ENCODE measurements at places on chromosomes 11 and 22. TPM values are rescaled to one million over a fixed set of nuclear protein-coding genes. Genes with fewer than 3 reads are reported as not detected.

The CDC45 gene
- total RNA-seq = 37.5 TPM

The RBMXL2 gene
- total RNA-seq = not detected

- H3K27me3 ChIP-seq = no peaks in the 10 kb centered on the region
- H3K27ac ChIP-seq = peak overlapping the region; percentile 90
- no peak overlapping the region for H3K4me3 ChIP-seq
- peak; percentile 57 for DNase-seq
- peaks cover 24% of the 10 kb centered on the region for H3K4me1 ChIP-seq
Measured at GRCh38 chr11:10900681-10901415, 43.0 kb upstream of the ZBED5 start.

DNA sequence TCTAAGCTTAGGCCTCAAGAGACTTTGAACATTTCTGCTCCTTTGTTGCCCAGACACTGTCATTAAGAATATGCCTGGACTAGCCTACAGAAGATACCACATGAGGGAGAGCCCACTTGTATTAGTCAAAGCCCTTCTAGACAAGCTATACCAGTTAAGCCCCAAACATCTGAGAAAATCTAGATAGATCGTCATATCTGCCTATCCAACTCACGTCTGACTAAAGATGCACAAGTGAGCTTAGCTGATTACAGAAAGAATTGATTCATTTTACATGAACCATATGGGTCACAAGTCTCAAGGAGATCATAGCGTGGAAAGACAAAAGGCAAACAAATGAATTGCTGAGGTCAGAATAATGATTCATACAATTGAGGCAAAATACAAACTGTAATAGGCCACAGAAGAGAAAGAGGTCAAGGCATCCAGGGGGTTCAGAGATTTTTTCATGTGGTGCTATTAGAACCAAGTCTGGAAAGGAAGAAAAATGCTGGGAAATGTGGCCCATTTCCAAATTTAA lies 1155.5 kb upstream of the TENM4 start:
- H3K27ac ChIP-seq = no peak overlapping the region
- H3K4me3 ChIP-seq = no peak overlapping the region
- H3K27me3 ChIP-seq = no peaks in the 10 kb centered on the region
- no peaks in the 10 kb centered on the region for H3K4me1 ChIP-seq

- H3K4me1 ChIP-seq = peaks cover 40% of the 10 kb centered on the region
- H3K27ac ChIP-seq = peak overlapping the region; percentile 64
- no peak for DNase-seq
Measured at GRCh38 chr22:19885841-19886592, 31.3 kb upstream of the GNB1L start.

GRCh38 chr22:33883961-33884808 lies 36.1 kb downstream of the LARGE1 start:
- H3K4me1 ChIP-seq = no peaks in the 10 kb centered on the region
- no peak overlapping the region for H3K4me3 ChIP-seq
- H3K27ac ChIP-seq = no peak overlapping the region
- DNase-seq = no peak
- no peaks in the 10 kb centered on the region for H3K36me3 ChIP-seq
- H3K27me3 ChIP-seq = no peaks in the 10 kb centered on the region

DNA sequence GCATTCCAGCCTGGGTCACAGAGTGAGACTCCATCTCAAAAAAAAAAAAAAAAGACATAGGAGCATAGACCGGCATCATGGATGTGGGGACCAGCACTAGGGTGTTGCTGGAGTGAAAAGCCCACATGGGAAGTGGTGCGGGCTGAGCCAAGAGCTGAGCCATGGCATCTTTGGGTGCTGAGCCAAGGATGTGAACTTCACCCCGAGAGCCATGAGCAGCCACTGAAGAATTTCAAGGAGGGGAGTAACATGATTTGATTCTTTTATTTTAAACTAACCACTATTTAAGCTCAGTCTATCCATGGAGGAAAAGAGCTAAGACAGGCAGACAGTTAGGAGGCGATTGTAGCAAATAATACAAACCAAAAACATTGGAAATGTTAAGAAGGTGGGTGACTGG lies 57.4 kb downstream of the AHNAK start:
- DNase-seq = peak; percentile 52
- H3K4me1 ChIP-seq = peaks cover 6% of the 10 kb centered on the region
- no peaks in the 10 kb centered on the region for H3K36me3 ChIP-seq
- H3K4me3 ChIP-seq = no peak overlapping the region
- no peaks in the 10 kb centered on the region for H3K27me3 ChIP-seq
- H3K27ac ChIP-seq = no peak overlapping the region

GRCh38 chr22:40406063-40406890 lies 35.9 kb downstream of the SGSM3 start:
- DNase-seq = no peak
- peaks cover 3% of the 10 kb centered on the region for H3K4me1 ChIP-seq
- H3K27ac ChIP-seq = no peak overlapping the region
- H3K27me3 ChIP-seq = no peaks in the 10 kb centered on the region
- H3K36me3 ChIP-seq = peaks cover 88% of the 10 kb centered on the region

The KCNK4 gene
- total RNA-seq = not detected

The C11orf91 gene
- not detected for total RNA-seq

DNA sequence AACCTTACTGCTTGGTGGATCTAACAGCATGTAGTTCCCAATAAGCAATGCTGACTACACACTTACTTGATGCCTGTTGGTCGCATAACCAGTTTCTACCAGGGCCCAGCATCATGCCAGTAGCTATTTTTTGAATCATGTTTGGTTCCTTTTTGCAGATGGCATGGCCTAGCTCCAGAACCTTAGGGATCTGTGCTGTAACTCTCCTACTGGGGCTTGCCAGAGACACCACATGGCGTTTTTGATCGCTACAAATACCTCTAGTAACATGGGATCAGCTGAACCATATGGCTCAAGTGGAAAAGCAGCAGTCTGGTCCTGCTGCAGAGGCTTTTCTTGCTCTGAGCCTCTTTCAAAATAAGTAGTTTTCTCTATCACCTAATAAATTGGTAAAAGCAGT lies 654.6 kb upstream of the API5 start:
- no peak for DNase-seq
- H3K27ac ChIP-seq = no peak overlapping the region
- no peaks in the 10 kb centered on the region for H3K4me1 ChIP-seq

DNA sequence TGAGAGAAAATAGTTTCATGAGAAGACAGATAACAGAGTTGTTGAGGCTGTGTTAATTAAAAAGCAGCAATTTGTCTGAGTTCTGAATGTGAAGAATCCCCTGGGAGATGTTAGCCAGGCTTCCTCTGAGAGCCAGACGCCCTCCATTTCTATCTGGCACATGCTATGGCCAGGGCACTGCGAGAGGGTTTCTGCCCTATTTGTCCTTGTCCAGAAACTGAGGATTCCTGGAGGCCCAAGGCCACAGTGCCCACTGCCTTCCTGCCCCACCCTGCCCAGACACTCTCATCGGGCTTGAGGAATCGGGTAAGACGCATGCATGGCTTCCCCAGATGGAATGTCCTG lies 484.6 kb downstream of the OPCML start:
- no peak overlapping the region for H3K4me3 ChIP-seq
- DNase-seq = no peak
- no peaks in the 10 kb centered on the region for H3K4me1 ChIP-seq
- no peaks in the 10 kb centered on the region for H3K27me3 ChIP-seq

- H3K27me3 ChIP-seq = no peaks in the 10 kb centered on the region
- peak; percentile 40 for DNase-seq
- H3K4me3 ChIP-seq = peak overlapping the region; percentile 84
- H3K36me3 ChIP-seq = peaks cover 2% of the 10 kb centered on the region
- no peak overlapping the region for H3K27ac ChIP-seq
- H3K4me1 ChIP-seq = peaks cover 6% of the 10 kb centered on the region
Measured at GRCh38 chr22:41094041-41094593, 1.7 kb downstream of the EP300 start.

GRCh38 chr11:118443590-118444218 lies 7.4 kb downstream of the KMT2A start:
- no peaks in the 10 kb centered on the region for H3K27me3 ChIP-seq
- no peak overlapping the region for H3K4me3 ChIP-seq
- no peak for DNase-seq
- H3K27ac ChIP-seq = no peak overlapping the region
- 0 out of 2 replicates have a peak, but pooled peaks cover 2% of the 10 kb centered on the region for H3K36me3 ChIP-seq

The NEAT1 gene
- total RNA-seq = 30.1 TPM

GRCh38 chr11:76335842-76336241 lies 45.1 kb downstream of the THAP12 start:
- no peak for DNase-seq
- no peaks in the 10 kb centered on the region for H3K4me1 ChIP-seq
- no peak overlapping the region for H3K27ac ChIP-seq
- no peak overlapping the region for H3K4me3 ChIP-seq
- H3K27me3 ChIP-seq = peaks cover 2% of the 10 kb centered on the region
- no peaks in the 10 kb centered on the region for H3K36me3 ChIP-seq

DNA sequence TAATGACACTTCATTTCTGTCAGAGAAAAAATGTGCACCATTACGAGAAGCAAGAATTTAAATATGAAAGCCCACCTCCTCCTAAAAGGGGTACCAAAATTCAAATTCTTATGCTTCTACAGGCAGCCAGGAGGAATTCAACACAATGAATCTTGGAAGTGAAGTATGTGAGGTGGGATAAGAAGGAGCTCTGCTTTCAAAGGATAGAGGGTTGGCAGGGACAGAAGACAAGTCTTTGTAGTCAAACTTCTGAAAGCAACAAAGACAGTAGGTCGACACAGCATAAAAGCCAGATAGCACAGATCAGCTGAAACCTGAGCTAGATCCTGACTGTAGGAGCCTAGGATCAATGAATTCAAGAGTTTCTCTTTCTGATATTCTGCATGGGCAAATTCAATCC lies 17.4 kb downstream of the NARS2 start:
- no peak overlapping the region for H3K27ac ChIP-seq
- H3K4me3 ChIP-seq = no peak overlapping the region
- peaks cover 12% of the 10 kb centered on the region for H3K4me1 ChIP-seq
- H3K36me3 ChIP-seq = no peaks in the 10 kb centered on the region
- DNase-seq = no peak

- H3K4me3 ChIP-seq = no peak overlapping the region
- no peaks in the 10 kb centered on the region for H3K36me3 ChIP-seq
- H3K27ac ChIP-seq = no peak overlapping the region
- no peak for DNase-seq
Measured at GRCh38 chr11:69245041-69245440, 48.9 kb upstream of the MYEOV start.

The SCGB2A2 gene
- total RNA-seq = not detected

The OTOG gene
- not detected for total RNA-seq

Measured in IMR-90 (cell line).